NCI-H526 treated with DMSO at 0.1 percent for 48 hours (cell line): ENCODE measurements at places on chromosomes 11 and 22.

DNA sequence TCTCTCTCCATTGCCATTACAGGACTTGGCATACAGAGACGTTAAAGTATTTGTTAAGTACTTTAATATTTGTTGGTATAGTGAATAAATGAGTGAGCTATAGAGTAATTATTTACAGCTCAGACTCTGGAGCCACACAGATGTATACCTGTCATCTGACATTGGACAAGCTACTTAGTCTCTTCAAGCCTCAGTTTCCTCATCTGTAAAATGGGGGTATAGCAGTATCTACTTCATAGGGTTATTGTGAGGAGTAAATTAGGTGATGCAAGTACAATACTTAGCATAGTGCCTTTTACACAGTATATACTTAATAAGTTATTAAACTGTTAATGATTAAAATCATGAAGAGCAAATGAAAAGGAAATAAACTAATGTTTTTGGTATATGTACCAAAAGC lies 203.2 kb downstream of the NAV2 start:
- no peak for DNase-seq

DNA sequence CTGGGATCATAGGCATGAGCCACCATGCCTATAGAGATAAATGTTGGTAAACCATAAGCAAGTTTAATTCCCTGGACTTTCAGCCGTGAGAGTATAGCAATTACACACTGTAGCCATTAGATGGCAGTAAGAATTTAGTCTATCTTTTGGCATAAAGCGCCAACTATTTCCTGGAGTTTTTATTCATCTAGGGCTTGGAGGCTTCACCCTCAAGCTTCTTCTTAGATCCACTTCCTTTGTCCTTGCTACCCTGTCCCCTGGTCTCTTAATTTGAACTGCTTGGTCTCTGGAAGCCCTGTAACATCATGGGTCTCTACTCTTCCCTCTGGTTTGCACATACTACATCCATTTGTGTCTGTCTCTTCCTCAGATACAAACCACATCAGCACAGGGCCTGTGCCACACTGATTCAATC lies 38.2 kb downstream of the OR10A6 start:
- peak; percentile 56 for DNase-seq

DNA sequence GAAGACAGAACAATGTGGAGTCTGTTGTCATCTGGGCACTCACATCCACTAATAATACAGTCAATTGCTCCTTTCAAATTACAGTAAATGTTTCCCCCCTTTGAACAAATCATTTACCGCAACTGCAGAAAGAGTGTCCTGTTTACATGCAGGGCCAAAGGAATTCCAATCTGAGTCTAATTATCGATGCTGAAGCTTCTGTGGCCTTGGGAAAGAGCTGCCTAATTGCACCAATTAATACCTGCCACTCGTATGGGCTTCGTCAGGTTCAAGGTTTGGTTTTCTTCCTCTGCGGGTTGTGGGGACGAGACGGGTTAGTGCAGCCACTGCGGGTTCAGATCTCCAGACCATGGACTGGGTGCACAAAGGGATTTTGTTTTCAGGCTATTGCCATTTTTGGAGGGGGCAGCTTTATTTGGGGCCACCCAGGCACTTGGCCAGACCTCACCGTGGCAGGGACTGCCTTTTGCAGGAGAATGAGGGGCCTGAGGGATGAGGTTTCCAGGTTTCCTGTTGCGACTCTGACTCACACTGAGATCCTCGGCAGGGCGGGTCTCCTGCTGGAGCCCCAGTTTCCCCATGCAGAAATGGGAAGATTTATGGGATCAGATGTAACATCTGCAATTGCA lies 147.6 kb downstream of the MIAT start:
- DNase-seq: no peak

- peak; percentile 33 for DNase-seq
Observed at GRCh38 chr11:88801484-88802123, 264.2 kb downstream of the GRM5 start.
